PC-3 (cell line): ENCODE measurements at places on chromosomes 5 and 9. TPM values are rescaled to one million over a fixed set of nuclear protein-coding genes. Genes with fewer than 3 reads are reported as not detected.

EGFL7 gene
- 23.1 and 29.5 TPM in 2 replicates for total RNA-seq

IFNA21 gene
- not detected in 2 replicates for total RNA-seq

PHYKPL gene
- 21.7 and 31.2 TPM in 2 replicates for total RNA-seq

SHISAL2B gene
- 0.62 TPM in 1 of 2 replicates, not detected in the other for total RNA-seq

CATSPER3 gene
- 0.40 TPM in 1 of 2 replicates, not detected in the other for total RNA-seq

MCC gene
- total RNA-seq: 7.1 and 10.3 TPM in 2 replicates

BRD3OS gene
- 13.6 and 19.9 TPM in 2 replicates for total RNA-seq

AQP7 gene
- not detected in 2 replicates for total RNA-seq

PRXL2C gene
- 9.7 and 15.2 TPM in 2 replicates for total RNA-seq

PCDHB16 gene
- 0.46 TPM in 1 of 2 replicates, not detected in the other for total RNA-seq

GFI1B gene
- total RNA-seq: not detected in 2 replicates

POMT1 gene
- total RNA-seq: 24.1 and 30.4 TPM in 2 replicates

AOPEP gene
- total RNA-seq: 23.1 and 28.7 TPM in 2 replicates

TBC1D9B gene
- total RNA-seq: 44.9 and 67.7 TPM in 2 replicates

TNFAIP8 gene
- 11.8 and 20.0 TPM in 2 replicates for total RNA-seq

SMC2 gene
- 19.2 and 20.7 TPM in 2 replicates for total RNA-seq

AMBP gene
- total RNA-seq: 0.22 TPM in 1 of 2 replicates, not detected in the other

TEX53 gene
- not detected in 2 replicates for total RNA-seq

ELAVL2 gene
- total RNA-seq: 10.9 and 16.3 TPM in 2 replicates

CDKN2B-AS1 gene
- 0.40 and 2.0 TPM in 2 replicates for total RNA-seq

DBH gene
- not detected in 2 replicates for total RNA-seq

SMU1 gene
- 17.4 and 17.6 TPM in 2 replicates for total RNA-seq

CEL gene
- total RNA-seq: 0.46 and 0.47 TPM in 2 replicates

GABBR2 gene
- 0.44 and 1.7 TPM in 2 replicates for total RNA-seq
